ENCODE measurements at places on chromosomes 6 and 20.

- no peak for DNase-seq
Measured at GRCh38 chr6:112683926-112684325, 336.8 kb downstream of the RFPL4B start.

GRCh38 chr6:135811170-135811569 is 40.3 kb upstream of the PDE7B start:
- DNase-seq = no peak

GRCh38 chr6:44053760-44054556 is 73.3 kb downstream of the MRPL14 start:
- DNase-seq = no peak

GRCh38 chr6:9121549-9121948 is 686.2 kb upstream of the SLC35B3 start:
- DNase-seq = no peak

DNA sequence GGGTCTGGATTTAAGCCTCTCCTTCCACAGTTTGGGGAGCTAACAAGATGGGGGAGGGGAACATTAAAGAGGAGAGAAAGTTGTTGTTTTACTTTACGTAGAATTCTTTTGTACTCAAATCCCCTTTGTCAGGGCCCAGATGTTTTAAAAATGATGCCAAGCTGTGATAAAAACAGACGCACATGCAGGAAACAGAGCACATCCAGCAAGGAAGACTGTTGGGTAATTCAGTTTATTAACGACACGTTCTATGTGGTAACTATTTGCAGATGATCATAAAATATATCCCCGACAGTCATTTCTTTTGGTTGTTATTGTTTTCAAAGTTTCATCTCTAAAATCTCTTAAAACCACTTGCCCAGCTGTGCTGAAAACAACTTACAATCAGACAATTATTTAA is 307.0 kb upstream of the PRDM1 start:
- DNase-seq = no peak

GRCh38 chr20:58650181-58650775 is 805 bp upstream of the STX16 start:
- DNase-seq = no peak

GRCh38 chr6:155287762-155288161 is 23.9 kb downstream of the CLDN20 start:
- no peak for DNase-seq

DNA sequence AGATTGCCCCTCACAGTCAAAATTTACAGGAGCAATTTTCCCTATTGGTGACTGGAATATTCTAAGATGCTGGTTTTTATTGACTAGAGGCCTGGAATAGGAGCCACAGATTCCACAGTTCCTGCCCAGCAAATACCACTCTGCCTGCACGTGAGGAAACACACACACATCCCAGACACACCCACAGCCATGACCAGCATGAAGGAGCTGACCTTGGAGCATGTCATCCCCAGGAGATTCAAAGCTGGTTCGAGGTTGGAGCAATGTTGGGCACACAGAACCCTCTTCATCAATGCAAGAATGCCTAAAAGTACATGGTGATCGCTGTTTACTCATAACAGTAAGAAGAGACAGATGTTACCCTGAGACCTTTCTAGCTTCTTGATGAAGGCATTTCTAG is 244.6 kb upstream of the FOXQ1 start:
- no peak for DNase-seq

DNA sequence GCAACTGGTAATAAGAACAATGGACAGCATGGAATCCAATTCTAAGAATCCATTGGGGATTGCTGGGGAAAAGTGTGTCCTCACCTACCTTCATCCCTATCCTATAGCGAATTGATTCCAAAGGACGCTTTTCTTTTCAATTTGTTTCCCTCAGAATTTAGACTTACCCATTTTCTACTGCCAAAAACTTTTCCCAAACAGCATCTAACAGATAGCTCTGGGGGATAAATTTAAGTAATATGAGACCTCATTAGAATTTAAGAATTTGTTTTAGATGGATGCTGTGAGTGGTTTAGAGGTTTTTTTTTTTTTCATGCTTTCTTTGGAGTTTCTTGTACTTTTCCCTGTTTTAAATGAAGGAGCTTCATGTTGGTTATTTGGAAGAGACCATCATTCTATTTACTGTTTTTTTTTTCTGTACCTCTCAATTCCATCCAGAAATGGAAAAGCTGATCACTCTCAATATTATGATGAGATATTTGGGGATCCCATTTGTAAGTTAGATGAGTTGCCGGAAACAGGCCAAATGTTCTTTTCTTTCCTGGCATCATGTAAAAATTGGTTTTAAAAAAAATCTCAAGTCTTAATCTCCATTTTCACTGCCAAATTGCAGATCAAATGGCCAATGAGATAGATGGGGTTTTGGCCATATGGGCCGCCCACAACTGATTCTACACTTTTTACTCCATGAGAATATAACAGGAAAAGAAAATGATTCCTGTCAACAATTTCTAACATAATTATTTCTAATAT is 105.7 kb downstream of the BCAS1 start:
- no peak for DNase-seq

DNA sequence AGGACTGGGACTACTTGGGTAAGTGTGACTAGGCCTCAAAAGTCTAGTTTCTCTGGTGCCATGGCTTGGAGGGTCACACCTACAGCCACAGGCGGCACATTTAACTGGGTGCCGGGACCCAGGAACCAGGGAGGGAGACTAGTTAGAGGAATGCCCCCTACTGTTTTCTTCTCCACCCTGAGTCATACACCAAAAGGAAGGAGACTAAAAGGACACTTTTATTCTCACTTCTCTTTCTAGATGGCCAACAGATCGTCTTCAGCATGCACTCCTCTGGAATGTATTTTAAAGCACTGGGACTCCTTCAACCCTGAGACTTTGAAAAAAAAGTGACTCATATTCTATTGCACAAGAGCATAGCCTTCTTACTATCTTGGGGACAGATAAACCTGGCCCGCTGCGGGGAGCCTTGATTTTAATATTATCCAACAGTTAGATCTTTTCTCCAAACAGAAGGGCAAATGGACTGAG is 33.4 kb downstream of the PLN start:
- peak; percentile 20 for DNase-seq

DNA sequence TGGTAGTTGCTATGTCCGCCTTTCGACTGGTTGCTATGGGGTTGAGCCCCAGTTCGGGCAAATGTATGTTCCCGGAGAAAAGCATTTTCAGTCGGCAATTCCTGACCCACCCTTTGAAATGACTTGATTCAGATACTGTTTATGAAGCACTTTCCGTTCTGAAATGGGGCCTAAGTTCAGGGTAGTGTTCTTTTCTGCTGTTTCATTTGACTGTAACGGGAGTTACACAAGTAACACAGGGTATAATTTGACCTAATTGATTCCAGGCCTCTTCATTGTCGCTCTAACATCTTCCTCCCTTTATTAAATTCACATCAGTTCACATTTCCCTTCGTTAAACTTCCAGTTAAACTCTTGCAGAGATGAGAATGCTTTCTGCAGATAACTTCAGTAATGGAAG is 85.5 kb downstream of the BMP6 start:
- no peak for DNase-seq

- no peak for DNase-seq
Measured at GRCh38 chr6:80531681-80532619, 425.5 kb downstream of the BCKDHB start.

GRCh38 chr6:27871924-27872638 is 40.1 kb downstream of the OR2B2 start:
- DNase-seq = no peak

GRCh38 chr6:129835691-129836090 is 25.4 kb downstream of the TMEM244 start:
- no peak for DNase-seq

GRCh38 chr6:99818161-99818560 is 175.9 kb downstream of the MCHR2 start:
- no peak for DNase-seq

DNA sequence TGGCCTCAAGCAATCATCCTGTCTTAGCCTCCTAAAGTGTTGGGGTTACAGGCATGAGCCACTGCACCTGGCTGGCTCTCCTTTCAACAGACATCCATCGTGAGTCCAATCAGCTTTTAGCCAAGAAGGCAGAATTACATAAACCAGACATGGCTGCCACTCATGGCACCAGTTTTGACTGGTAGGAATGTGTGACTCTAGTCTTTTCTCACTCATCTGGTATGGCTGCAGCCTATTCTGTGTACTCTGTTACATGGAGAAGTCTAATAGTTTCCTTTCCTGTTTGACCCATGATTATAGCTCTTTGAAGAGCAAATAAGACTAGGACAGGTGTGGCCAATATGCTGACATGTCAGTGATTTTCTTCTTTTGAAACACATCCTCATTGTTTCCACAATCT is 27.0 kb upstream of the RNF144B start:
- DNase-seq = no peak

GRCh38 chr20:34904202-34904621 is 27.8 kb downstream of the ACSS2 start:
- DNase-seq = no peak

- DNase-seq = no peak
Measured at GRCh38 chr6:105603788-105604586, 201.1 kb upstream of the PREP start.

GRCh38 chr20:47558295-47559066 is 56.8 kb downstream of the NCOA3 start:
- no peak for DNase-seq

Data from T1000 (cell line).